ENCODE measurements at places on chromosomes 5 and 9. TPM values are rescaled to one million over a fixed set of nuclear protein-coding genes. Genes with fewer than 3 reads are reported as not detected.

GRCh38 chr5:157370967-157371366 is 89.0 kb upstream of the NIPAL4 start:
- no peak for DNase-seq

GRCh38 chr5:39171647-39172046 is 47.7 kb downstream of the FYB1 start:
- no peak for DNase-seq

The SLC1A1 gene
- 0.23 TPM for total RNA-seq

GRCh38 chr9:127159325-127159801 is 36.9 kb upstream of the ANGPTL2 start:
- no peak for DNase-seq

- no peak for DNase-seq
Observed at GRCh38 chr9:33082128-33082527, 5.7 kb upstream of the SMU1 start.

All from activated naive CD8-positive, alpha-beta T cell treated with anti-CD3 and anti-CD28 coated beads for 36 hours (primary cell).